Sigmoid colon (tissue), 7 donors: ENCODE measurements at places on chromosomes 4 and X. TPM values are rescaled to one million over a fixed set of nuclear protein-coding genes. Genes with fewer than 3 reads are reported as not detected.

The OSTC gene
- 52.6 TPM for total RNA-seq

The MAD2L1 gene
- total RNA-seq: 1.4 TPM

The NXF3 gene
- 1.2 TPM for total RNA-seq

The USP26 gene
- not detected for total RNA-seq

The UCP1 gene
- not detected for total RNA-seq

The SMIM31 gene
- not detected for total RNA-seq

The MAOA gene
- 116 TPM for total RNA-seq

The IL15 gene
- 11.4 TPM for total RNA-seq

The RTL5 gene
- 7.5 TPM for total RNA-seq

The CXCL13 gene
- total RNA-seq: not detected

The CPEB2 gene
- 39.2 TPM for total RNA-seq

The PPP4R3C gene
- total RNA-seq: not detected

The FGG gene
- not detected for total RNA-seq

The HELT gene
- total RNA-seq: not detected

The PABPC1L2B gene
- not detected for total RNA-seq

The CENPVL1 gene
- not detected for total RNA-seq

The ZIC3 gene
- not detected for total RNA-seq

The DOK7 gene
- 1.9 TPM for total RNA-seq

The ATP1B4 gene
- not detected for total RNA-seq

The TCEAL5 gene
- total RNA-seq: not detected

The GPRASP3 gene
- total RNA-seq: 8.6 TPM

The OTUD6A gene
- total RNA-seq: not detected

The QRFPR gene
- not detected for total RNA-seq

The LUZP4 gene
- not detected for total RNA-seq

The ZNF630 gene
- total RNA-seq: 4.6 TPM

The DDIT4L gene
- total RNA-seq: 2.5 TPM

The GAGE12F gene
- total RNA-seq: not detected

The TENT5D gene
- total RNA-seq: not detected

The FGF13 gene
- total RNA-seq: 9.6 TPM

The CFAP47 gene
- total RNA-seq: 0.14 TPM

The PCSK1N gene
- total RNA-seq: 23.3 TPM

The NLGN4X gene
- total RNA-seq: 3.3 TPM

The FRG1 gene
- 49.2 TPM for total RNA-seq

The NWD2 gene
- total RNA-seq: 0.71 TPM

The FREM3 gene
- not detected for total RNA-seq

The PLS3 gene
- 60.3 TPM for total RNA-seq

The SMPX gene
- total RNA-seq: 36.1 TPM

The RHOXF2B gene
- not detected for total RNA-seq
